ENCODE measurements at places on chromosomes 1 and 21.

DNA sequence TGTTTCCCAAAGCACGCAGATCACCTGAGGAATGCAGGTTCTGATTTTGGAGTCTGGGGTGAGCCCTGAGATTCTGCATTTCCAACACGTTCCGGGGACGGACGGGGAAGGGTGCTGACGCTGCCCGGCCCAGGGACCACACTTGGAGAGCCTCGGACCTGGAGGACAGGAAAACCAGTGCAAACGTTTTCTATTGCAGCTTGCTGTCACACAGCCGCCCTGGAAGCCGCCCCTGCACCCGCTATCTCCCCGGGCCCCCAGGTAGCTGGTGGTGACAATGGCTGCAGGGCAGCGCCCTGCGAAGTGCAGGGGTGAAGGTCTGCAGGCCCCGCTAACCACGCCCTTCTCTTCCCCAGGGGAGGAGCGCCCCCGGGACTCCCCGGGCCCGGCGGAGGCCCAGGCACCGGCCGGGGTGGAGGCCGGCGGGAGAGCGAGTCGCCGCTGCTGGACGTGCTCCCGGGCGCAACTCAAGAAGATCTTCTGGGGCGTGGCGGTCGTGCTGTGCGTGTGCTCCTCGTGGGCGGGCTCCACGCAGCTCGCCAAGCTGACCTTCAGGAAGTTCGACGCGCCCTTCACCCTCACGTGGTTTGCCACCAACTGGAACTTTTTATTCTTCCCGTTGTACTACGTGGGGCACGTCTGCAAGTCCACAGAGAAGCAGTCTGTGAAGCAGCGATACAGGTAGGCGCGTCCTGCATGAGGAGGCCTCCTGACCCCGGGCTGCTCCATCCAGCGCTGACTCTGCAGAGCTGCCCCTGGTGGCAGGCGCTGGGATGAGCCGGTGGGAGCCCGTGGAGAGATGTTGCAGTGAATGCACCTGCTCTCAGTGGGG lies 142.0 kb upstream of the COA6 start:
- DNase-seq = no peak

GRCh38 chr1:212791261-212791675 lies 309 bp downstream of the NSL1 start:
- no peak for DNase-seq

GRCh38 chr1:223739366-223740037 lies 27.2 kb downstream of the CAPN2 start:
- DNase-seq = no peak

GRCh38 chr1:92567211-92567868 lies 80.6 kb upstream of the GFI1 start:
- no peak for DNase-seq

GRCh38 chr1:243944429-243945160 lies 94.6 kb upstream of the AKT3 start:
- DNase-seq = no peak

GRCh38 chr1:193181536-193181935 lies 4.9 kb downstream of the B3GALT2 start:
- DNase-seq = no peak

DNA sequence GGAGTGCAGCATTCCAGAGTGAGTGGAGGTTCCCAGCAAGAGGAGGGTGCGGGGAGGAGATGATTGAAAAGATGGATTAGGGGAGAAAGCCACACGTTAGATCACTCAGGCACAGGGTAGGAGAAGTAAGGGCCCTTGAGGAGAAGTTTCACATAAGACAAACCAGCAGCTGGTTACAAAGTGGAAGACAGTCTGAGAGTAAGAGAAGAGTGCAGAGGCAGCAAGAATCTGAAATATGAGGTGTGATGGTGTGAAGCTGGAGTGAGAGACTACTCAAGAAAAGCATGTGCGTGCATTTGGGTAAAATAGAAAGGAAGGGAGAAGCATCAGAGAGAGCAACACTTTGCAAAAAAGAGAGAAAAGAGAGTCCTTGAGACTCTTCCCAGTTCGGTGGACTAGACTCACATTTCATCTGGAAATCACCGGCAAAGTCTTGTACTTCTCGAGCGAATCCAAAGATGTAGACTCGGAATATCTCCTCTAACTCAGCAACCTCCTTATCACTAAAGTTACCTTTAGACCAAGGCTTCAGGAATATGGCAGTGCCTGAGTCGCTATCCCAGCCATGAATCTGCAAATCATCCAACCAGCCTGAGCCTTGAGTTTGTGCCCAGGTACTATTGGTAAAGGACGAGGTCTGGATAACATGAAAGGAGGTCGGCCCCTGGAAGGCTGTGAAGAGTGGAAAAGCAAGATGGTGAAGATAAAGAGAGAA lies 783 bp downstream of the CD1B start:
- no peak for DNase-seq

DNA sequence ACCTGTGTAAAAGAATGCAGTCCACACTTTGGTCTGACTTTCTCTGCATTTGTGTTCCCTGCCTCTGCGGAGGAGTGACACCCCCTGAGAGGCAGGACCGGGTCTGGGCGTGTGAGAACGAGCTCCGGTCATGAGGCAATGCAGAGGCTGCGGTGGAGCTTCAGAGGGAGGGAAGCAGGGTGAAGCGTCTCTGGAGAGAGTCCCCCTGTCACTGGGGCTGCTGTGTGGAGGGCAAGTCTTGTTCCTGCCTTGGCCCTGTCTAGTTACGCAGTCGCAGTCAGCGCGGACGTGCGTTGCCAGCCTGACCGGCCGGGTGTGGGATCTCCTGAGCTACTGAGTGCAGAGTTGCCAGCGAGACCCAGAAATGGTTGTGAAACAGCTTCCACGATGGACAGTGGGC lies 48.5 kb downstream of the BACE2 start:
- DNase-seq = no peak

GRCh38 chr1:205293350-205294074 lies 28.0 kb downstream of the NUAK2 start:
- DNase-seq = no peak

DNA sequence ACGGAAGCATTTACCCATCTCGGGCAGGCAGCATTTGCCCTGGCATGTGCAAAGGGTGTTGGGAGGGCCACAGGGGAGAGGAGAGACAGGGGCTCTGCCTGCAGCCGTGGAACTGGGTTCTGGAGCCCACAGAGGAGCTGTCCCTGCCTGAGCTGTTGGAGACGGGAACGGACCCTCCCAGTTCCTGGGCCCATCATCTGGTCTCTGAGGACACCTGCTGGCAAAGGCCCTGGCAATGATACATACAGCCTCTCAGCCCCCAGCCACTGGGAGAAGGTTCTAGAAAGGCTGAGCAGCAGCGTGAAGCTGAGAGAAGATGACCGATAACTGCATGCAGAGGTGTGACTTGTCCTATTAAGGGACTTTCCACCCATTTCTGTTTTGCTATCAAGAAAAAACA lies 31.4 kb downstream of the FAAP20 start:
- no peak for DNase-seq

DNA sequence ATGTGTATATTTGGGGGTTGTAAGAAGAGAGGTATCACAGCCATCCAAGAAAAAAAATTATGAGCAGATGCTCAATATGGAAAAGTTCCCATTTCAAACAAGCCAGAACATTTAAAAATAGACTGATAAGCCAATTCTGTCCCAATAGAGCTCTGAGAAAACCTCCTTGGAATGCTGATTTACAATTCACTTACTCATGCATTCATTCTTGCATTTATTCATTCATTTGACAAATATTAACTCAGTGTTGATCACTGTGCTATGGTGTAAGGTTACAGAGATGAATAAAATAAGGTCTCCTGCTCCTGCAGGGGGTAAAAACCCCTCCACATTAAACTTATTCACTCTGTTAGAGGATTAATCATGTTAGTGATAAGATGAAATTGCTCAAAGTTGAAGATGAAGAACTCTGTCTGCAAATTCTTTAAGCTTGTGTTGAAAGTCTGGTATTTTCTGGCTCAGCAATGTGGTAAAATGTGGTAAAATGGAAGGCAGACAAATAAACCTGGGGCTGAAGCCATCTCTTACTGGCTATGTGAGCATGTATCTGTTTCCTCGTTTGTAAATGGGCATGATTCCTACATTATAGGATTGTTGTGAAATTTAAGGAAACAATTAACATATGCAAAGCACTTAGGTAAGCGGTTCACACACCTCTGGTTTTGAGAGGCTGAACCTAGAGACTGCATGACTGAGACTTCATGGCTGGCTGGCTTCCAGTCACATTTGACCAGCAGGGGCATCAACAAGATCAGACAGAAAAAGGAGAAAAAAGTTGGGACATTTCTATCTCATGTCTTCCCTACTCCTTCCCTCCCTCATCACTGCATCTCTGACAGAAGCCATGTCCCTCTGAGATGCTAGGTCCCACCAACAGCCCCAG lies 45.0 kb upstream of the DAB1 start:
- DNase-seq = no peak

- no peak for DNase-seq
Measured at GRCh38 chr1:43044572-43045361, 86.1 kb upstream of the SLC2A1 start.

GRCh38 chr1:209375671-209376365 lies 207.7 kb upstream of the CAMK1G start:
- DNase-seq = no peak

DNA sequence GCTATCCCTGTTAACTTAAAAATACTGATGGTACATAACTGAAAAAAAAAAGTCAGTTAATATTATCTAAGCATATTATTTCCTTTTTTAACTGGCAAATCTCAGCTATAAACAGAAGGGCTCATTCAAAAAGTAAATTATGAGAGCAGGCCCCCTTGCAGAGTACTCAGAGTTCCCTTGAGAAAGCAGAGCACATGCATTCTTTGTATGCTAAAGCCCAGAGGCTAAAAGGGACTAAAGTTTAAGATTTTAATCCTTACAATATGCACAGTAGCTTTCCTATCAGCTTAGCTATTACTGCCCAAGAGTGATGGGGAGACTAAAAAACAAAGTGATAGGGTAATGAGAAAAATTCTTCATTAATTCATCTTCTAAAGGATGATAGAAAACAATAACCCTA lies 18.5 kb downstream of the SLC16A1 start:
- DNase-seq = no peak

GRCh38 chr1:81660286-81660685 lies 140.4 kb upstream of the ADGRL2 start:
- no peak for DNase-seq

- no peak for DNase-seq
Measured at GRCh38 chr1:93677729-93678128, 3.9 kb downstream of the BCAR3 start.

GRCh38 chr1:6188466-6188865 lies 8.3 kb upstream of the CHD5 start:
- no peak for DNase-seq

GRCh38 chr1:182308826-182309225 lies 82.8 kb downstream of the GLUL start:
- no peak for DNase-seq

- no peak for DNase-seq
Measured at GRCh38 chr1:37438869-37439343, 35.5 kb upstream of the ZC3H12A start.

Data from activated CD4-positive, CD25-positive, alpha-beta regulatory T cell (primary cell).